ENCODE measurements at places on chromosomes 4 and X. TPM values are rescaled to one million over a fixed set of nuclear protein-coding genes. Genes with fewer than 3 reads are reported as not detected.

DNA sequence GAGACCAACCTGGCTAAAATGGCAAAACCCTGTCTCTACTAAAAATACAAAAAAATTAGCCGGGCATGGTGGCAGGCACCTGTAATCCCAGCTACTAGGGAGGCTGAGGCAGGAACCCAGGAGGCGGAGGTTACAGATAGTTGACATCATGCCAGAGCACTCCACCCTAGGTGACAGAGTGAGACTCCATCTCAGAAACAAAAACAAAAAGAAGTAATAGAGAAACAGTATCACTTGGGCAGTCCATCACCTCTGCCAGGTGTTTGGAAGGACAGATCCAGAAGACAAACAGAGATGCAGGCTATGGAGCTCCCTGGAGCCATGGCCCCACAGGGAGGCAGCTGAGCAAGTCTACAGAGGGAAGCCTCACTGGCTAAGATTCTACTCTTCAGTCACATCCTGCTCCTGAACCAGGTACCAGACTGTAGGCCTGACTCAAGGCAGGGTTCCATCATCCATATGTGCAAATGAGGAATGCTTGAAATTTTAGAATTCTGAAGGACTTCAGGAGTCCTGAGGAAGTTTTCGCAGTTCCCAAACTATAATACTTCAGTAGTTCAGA is 81.4 kb upstream of the CPEB2 start:
- no peaks in the 10 kb centered on the region for H3K27me3 ChIP-seq
- no peak for DNase-seq
- H3K4me1 ChIP-seq, result no peaks in the 10 kb centered on the region

DNA sequence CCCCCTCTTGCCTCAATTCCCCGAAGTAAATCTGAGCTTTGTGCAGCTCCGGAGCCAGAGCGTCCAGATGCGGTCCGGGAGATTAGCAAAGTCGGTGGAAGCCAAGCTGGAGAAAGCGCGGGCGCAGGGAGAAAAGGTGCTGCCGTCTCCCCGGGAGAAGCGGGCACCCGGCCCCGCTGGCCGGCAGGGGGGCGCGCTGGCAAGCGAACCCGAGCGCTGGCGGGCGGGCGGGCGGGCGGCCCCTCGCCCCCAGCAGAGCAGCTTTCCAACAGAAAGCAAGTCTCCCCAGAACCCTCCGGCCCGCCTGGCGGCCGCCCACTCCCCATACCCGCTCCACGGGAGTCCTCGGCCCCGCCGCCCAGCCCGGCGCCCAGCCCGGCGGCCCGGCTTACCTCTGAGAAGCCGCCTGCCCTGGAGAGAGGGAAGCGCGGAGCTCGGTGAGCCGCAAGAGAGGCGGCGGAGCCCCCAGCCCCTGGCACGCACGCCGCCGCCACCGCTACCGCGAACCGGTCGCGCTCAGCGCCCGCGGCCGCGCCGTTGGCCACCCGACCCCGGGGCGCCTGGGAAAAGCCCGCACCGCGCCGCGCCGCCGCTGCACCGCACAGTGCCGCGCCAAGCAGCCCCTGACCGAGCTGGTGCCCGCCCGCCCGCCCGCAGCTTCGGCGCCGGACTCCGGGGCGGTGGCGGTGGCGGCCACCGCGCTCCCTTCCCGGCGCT is 529 bp upstream of the CITED1 start:
- peaks cover 24% of the 10 kb centered on the region for H3K4me1 ChIP-seq
- H3K36me3 ChIP-seq, result no peaks in the 10 kb centered on the region
- no peak for DNase-seq

DNA sequence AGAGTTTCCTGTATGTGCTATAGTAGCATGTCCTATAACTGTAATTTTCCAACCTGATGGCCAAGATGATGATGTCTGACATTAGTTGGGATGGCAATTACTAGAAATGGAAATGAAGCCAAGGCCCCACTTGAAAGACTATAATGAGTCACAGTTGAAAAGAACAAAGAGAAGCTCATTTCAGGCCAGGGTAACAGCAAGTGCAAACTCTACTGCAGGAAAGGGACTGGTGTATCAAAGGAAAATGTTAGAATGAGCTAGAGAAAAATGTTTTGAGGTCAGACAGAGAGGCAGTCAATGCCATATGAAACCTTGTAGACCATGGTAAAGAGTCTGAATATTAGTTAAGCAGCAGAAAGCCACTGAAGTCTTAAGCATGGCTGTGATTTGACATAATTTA is 146.2 kb upstream of the SH3RF1 start:
- no peaks in the 10 kb centered on the region for H3K36me3 ChIP-seq
- H3K4me1 ChIP-seq, result no peaks in the 10 kb centered on the region
- H3K4me3 ChIP-seq, result no peak overlapping the region

- no peaks in the 10 kb centered on the region for H3K27me3 ChIP-seq
- H3K36me3 ChIP-seq, result no peaks in the 10 kb centered on the region
- H3K4me1 ChIP-seq, result peaks cover 14% of the 10 kb centered on the region
- peak; percentile 81 for DNase-seq
- H3K27ac ChIP-seq, result peak within 1 kb of the TSS; percentile 42
Measured at GRCh38 chr4:103099691-103100392, at the start of gene BDH2. Gene BDH2, minus strand, starts transcription at chr4:103099834. Its CDS starts 3,580 bp downstream, at chr4:103096254.

DNA sequence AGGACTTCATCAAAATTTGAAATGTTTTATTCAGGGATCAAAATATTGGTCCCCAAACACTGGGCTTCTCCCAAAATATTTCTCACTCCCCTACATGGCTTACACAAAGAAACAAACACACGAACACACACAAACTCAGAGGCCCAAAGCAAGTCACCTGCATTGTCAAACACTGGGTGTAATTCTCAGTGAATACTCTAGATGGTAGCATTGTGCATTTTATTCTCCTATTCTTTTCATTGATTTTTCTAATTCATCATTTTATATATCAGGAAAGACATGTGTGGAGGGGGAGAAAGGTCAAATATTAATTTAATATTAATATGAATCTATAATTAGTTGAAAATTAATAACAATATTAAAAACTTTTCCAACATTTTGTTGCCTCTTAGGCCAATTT is 72.3 kb upstream of the TNMD start:
- no peak for DNase-seq
- no peaks in the 10 kb centered on the region for H3K36me3 ChIP-seq
- no peaks in the 10 kb centered on the region for H3K4me1 ChIP-seq
- H3K4me3 ChIP-seq, result no peak overlapping the region
- no peaks in the 10 kb centered on the region for H3K27me3 ChIP-seq
- no peak overlapping the region for H3K27ac ChIP-seq

GRCh38 chr4:76341063-76341462 is 34.5 kb downstream of the STBD1 start:
- DNase-seq, result no peak
- H3K27me3 ChIP-seq, result no peaks in the 10 kb centered on the region
- H3K27ac ChIP-seq, result no peak overlapping the region
- H3K36me3 ChIP-seq, result no peaks in the 10 kb centered on the region
- no peaks in the 10 kb centered on the region for H3K4me1 ChIP-seq

DNA sequence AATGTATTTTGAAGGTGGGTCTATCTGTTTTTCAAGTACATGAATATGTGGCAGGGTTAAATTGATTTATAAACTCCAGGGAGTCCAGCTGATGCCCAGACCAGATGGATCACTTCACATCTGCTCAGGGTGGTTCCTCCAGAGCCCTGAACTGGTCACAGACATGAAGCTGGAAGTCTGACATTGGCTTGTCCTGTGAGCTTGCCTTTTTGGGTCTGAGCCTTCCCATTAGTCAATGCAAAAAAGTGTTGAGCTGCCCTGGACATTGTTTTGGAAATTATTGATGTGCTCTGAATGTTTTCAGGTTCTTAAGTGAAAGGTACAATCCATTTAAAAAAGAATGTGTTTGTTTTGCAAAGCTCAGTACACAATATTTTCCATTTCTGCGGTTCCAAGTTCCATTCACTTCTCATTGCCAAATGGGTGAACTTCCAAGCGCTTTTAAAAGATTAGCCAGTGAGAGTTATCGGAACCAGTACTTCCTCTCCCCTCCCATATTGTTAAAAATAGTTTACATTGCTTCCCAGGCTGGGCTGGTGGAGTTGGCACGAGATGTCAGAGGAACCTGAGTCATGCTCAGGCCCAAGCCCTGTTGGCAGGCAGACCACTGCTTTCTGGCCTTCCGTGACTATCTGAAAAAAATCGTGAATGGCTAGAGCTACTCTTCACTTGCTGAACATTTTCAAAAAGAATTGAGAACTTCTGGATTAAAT is 52.1 kb downstream of the PDGFRA start:
- H3K27ac ChIP-seq, result no peak overlapping the region
- H3K36me3 ChIP-seq, result no peaks in the 10 kb centered on the region
- no peak overlapping the region for H3K4me3 ChIP-seq
- no peaks in the 10 kb centered on the region for H3K4me1 ChIP-seq
- DNase-seq, result no peak

GRCh38 chr4:74278490-74278889 is 29.8 kb upstream of the EPGN start:
- no peak overlapping the region for H3K27ac ChIP-seq
- H3K36me3 ChIP-seq, result no peaks in the 10 kb centered on the region
- no peaks in the 10 kb centered on the region for H3K27me3 ChIP-seq
- no peak for DNase-seq
- no peaks in the 10 kb centered on the region for H3K4me1 ChIP-seq
- no peak overlapping the region for H3K4me3 ChIP-seq

DNA sequence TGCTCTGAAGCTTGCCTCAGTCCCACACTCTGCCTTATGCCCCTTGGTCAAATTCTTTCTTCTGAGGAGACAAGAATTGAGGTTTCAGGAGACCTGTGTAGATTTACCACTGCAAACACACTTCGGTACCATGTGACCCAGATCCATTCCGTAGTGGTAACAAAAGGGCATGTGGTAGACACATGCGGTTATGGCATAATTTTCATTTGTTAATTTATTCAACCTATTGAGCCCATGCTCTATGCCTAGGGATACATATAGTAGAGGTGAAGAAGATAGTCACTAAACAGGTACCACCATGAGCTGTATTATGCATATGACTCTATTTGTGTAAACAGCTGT is 190.9 kb downstream of the NDST4 start:
- no peak for DNase-seq
- no peaks in the 10 kb centered on the region for H3K4me1 ChIP-seq
- no peaks in the 10 kb centered on the region for H3K36me3 ChIP-seq

The KIF4A gene
- total RNA-seq, result 0.17 TPM

The COX18 gene
- 14.4 TPM for total RNA-seq

The PARM1 gene
- not detected for total RNA-seq

The TAF1 gene
- total RNA-seq, result 73.6 TPM

The MSX1 gene
- total RNA-seq, result not detected
